HS-5 (cell line): ENCODE measurements at places on chromosomes 2 and 18.

GRCh38 chr2:239710953-239711861 is 310.4 kb upstream of the HDAC4 start:
- DNase-seq = no peak

- no peak for DNase-seq
Observed at GRCh38 chr18:72866442-72866900, 1.3 kb downstream of the NETO1 start.

GRCh38 chr2:127410871-127411652 is 7.2 kb upstream of the PROC start:
- no peak for DNase-seq

DNA sequence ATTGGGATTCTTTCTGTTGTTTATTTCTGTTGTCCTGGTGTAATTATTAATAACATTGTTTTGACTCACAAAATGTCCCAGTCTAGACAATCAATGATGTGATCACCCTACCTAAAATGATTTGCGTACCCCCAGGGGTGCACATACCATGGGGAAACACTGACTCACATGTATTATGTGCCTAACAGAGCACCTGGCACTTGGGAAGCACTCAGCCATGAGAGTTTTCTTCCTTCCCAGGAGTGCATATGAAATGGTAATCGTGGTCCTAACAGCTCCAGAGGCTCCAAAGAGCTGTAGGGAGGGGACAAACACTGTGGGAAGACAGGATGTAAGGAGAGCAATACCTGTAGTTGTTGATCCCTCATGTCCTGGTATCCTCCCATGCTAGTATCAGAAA is 187.8 kb upstream of the ERBB4 start:
- DNase-seq = no peak

DNA sequence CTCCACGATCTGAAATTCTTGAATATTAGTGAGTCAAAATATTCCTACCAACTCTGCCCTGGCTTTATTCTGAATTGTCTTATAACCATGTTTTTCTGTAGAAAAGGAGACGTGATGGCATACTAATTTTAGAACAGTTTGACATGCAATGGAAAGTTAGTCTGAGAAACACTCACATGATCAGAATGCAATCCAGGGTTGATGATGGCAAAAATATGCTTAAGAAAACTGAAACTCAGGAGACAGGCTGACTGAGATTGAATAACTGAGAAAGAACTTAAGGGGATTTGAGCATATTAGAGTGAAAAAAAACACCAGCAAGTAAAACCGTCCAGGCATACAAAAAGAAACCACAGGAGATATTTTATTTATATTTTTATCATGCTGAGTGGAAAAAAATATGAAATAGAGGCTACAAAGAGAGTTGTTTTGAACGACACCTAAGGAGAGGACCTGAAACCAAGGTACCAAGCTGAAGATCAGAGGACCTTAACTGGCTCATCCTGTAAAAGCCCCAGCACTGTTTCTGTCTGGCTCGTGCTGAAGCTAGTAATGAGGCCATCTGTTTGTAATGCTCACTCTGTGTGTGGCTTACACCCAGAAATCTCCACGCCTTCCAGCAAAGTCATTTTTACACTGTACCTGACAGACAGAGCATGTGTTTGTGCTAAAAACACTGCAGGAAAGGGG is 437.2 kb upstream of the PKDCC start:
- DNase-seq = no peak

DNA sequence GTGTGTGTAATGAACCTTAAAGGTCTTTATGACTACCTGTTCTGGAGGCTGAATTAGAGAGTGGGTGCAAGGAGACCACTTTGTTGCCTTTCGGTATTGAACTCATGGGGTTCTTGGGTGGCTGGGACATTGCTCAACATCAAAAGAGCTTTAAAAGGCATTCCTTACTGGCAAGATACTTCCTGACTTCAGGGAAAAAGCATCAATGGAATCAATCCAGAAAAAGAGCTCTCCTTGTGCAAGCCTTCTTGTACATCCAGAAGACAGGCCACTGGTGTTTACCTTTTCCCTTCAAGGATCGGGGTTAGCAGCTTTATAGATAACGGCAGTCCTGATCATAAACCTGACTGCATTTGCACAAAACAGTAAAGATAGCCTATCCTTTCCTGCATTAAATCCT is 9.5 kb downstream of the PNO1 start:
- no peak for DNase-seq

- DNase-seq = no peak
Observed at GRCh38 chr2:147440734-147441133, 404.1 kb upstream of the ACVR2A start.

DNA sequence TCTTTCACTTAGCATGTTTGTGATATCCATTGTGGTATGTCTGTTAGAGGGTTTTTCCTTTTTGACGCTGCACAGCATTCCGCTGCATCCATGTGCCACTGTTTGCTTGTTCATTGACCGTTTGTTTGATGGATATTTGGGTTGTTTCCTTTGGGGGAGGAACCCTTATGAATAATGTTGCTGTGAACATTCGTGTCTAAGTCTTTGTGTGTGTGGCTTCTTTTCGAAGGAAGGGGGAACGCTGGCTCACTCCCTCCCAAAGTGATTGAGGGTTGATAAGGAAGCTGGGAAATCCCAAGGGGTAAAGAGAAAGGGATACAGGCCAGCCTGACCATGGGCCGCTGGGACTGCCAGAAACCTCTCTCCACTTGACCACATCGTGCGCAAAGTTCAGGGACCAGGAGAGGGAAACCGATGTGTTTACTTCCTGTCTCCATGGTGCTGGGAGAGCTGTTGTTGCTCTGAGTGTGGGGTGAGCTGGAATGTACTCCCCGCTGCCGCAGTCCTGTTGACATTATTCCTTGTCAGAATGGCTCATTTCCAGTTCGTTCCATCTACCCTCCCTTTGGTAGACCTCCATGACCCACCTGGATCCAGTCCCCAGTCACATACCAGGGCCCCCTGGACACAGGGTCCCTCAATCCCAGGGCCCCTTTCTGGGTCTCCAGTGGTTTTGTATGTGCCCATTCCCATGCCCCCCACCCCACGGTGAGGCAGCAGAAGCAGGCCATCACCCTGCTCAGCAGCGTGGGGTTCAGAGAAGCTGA is 39.6 kb downstream of the HS1BP3 start:
- no peak for DNase-seq

DNA sequence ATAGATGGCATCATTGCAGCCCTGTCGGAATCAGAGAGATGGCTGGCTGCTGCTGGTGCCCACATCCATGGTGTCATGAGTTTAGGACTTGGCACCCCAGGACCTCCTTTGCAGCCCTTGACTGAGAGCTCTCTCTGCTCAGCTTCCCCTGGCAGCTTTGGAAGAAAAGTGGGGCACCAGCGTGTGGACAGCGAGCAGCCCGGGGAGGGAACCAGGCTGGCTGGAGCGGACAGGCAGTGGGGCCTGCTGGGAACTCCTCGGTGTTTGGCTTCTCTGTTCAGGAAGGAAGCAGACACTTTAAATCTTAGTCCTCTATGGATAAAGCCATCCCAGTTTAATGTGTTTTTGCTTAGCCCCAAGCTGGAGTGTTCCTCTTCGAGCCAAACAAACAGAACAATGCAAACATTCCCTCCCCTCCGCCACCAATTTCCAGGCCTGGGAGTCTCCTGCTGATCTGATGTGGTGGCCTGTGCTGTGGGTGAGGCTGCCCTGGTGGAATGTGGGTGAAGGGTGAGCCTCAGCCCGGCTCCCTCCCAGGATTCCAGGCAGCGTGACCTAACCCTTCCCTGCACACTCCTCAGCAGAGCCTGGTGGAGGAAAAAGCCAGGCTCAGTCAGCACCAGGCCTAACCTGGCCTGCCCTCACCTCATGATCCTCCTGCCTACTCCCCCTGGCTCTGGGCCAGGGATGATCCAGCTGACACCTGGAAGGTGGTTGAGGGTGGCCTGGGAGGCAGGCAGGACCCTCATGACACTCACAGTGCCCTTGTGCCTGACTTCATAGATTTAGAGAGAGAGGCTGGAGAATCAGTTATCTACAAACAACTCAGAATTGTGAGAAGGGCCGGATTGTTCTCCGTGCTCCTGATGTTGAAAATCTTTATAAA is 21.6 kb upstream of the ITGB6 start:
- DNase-seq = no peak

DNA sequence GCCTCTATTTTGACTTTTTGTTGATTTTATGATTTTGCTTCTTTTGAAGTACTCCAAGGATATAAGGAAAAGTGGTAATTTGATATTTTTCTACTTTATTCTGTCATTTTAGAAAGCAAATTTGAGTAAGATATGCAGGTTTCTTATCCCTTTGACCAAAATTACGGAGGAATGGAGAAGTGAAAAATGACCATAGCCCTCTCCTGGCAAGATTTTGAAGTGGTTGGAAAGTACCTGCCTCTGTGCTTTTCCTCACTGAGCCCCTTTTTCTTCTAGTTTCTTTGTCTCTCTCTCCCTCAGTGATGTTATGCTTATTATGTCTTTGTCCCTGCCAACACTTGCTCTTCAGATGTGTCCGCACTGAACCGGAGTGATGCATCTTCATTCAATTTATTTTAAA is 898.1 kb downstream of the EPHA4 start:
- no peak for DNase-seq

- DNase-seq = no peak
Observed at GRCh38 chr2:34093790-34094189, 494.7 kb upstream of the FAM98A start.

GRCh38 chr2:5539282-5540165 is 152.7 kb upstream of the SOX11 start:
- no peak for DNase-seq

DNA sequence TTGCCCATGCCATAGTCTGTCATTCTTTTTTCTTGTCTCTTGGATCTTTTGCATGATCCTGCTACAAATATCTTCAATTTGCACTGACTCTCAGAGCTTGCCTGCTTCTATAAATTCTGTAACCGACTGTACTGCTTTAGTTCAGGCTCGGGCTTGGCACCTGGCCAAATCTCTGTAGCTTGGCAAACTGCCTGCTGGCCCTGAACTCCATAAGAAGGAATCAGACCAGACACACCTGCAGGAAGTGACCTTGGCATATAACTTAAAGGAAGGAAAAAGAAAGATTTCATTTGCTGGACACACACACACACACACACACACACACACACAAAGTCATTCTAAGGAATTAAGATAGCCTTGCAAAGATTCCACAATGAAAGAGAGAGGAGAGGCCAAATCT is 291.2 kb upstream of the DDX18 start:
- no peak for DNase-seq

GRCh38 chr2:130363479-130363878 is 7.6 kb downstream of the PTPN18 start:
- no peak for DNase-seq

- DNase-seq = no peak
Observed at GRCh38 chr2:158273791-158274190, 172.1 kb downstream of the UPP2 start.

DNA sequence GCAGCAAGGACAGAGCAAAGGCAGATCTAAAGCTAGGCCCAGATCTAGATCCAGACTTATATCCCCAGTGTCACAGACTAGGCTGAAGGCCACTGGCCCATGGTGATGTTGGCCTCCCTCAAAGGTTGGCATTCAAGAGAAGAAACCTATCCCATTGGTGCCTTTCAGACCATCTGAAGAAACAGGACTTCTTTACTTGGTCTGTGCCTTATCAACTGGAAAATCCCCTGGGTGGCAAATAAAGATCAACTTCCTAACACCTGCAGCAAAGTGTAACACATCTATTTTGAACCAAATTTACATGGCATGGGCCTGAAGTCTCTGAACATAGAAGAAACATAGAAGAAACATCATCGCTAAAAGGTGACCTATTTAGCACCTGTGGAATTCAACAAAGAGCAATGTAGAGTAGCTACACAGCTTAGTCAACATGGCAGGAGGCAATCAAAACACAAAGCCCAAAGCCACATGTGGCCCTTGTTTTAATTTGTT is 35.8 kb downstream of the METTL4 start:
- DNase-seq = no peak

- DNase-seq = no peak
Observed at GRCh38 chr18:35215026-35215425, 25.8 kb upstream of the ZNF397 start.

- DNase-seq = no peak
Observed at GRCh38 chr2:131127981-131128380, 22.8 kb downstream of the PLEKHB2 start.

- no peak for DNase-seq
Observed at GRCh38 chr2:232798187-232798586, 21.8 kb upstream of the KCNJ13 start.

DNA sequence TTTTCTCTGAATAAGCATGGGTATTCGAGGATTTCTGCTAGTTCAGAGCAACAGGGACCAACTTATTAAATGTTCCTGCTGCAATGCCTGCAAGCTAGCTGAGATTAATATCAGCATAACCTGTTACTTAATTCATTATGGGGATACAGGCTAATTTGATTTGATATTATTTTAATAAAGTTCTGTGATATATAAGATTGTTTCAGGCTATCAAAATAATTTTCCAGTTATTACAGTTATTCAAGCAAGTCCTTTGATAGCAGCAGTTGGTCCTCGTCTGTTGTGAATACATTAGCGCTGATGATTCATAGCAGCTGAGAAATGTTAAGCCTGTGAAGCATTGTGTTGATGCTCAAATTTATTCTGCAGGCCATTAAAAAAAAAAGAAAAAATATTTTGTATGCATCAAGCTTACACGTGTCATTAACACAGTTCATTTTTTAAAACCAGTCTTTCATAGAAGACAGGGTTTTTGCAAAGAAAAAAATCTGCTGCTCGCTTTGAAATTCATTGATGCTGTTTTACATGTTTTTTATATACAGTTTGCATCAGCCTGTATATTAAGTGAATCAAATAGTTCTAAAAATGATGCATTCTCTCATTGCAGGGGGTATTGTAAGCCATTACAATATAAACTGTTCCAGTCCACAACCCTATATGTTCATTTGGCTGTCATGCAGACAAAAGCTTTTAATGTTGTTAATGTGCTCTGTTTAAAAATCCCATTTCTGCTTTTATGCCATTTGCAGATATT is 482.5 kb downstream of the BCL11A start:
- no peak for DNase-seq

DNA sequence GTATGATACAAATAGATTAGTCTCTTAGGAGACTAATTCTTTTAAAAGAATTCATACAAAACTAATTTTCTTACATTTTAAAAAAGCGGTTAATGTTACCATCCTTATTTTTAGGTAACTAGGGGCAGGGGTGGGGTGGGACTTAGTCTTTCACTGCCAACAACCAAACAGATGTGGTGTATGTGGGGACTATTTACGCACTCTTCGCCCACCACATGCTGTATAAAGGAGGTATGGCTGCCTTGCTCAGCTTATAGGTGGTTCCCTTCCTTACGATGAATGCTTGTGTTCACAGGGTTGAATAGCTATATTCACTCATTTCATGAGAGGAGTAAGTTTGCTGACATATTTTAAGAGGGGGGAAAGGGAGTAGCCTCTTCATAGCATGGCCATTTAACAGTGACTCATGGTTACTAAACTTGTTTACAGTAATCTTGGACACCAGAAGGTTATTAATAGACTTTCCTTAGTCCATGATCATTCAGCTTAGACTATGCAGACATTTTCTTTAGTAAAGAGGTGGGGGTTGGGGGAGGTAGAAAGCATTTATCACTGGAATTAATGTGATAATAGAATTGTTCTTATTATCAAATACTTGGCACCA is 61.8 kb downstream of the CAB39 start:
- peak; percentile 68 for DNase-seq
